ENCODE measurements at places on chromosomes 6 and 20.

GRCh38 chr20:19406381-19406780 lies 193.9 kb downstream of the SLC24A3 start:
- DNase-seq: no peak

DNA sequence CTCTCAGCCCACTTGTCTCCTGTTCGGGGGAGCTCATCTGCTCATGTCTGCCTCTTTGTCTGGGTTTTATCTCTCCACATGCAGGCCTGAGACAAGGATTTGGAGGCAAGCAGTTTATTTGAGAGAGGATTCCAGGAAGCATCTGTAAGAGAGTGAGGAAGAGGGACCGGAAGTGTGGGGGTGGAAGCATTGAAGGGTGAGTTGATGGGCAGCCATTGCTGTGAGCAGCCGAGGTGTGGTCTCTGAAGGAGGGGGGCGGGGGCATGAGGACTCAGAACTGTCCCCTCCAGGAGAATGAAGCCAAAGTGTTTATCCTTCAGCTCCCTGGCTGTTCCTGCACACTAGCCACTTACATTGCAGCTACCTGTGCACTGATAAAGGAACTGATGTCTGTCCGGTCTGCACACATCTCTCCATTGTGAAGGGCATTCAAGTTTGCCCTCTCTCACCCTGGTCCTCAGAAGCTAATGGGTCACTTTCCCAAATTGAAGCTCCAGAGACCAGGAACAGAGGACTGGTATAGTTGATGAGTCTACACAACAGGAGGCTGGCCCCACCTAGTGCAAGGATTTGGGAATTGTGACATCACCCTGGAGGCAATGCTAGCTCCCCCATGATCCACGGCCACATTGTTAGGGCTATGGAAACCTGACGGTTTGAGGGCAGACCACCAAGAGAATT lies 100.5 kb upstream of the FOXA2 start:
- no peak for DNase-seq

DNA sequence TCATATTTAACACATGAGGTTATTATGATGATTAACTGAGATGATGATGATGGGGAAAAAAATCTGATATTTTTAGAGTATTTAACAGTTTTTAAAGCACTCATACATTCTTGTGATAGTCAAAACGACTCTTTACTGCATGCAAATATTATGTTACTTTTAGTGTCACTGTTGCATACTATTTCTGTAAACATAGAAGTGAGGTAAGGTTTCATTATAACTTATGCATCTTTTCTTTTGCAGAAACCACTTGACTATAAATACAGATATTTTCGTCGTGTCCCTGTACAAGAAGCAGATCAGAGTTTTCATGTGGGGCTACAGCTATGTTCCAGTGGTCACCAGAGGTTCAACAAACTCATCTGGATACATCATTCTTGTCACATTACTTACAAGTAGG lies 30.1 kb downstream of the FBXO9 start:
- no peak for DNase-seq

- DNase-seq: no peak
These were observed 138.4 kb upstream of the SPACA1 start for GRCh38 chr6:87908978-87909811.

- no peak for DNase-seq
These were observed 4.1 kb upstream of the FAM135A start for GRCh38 chr6:70409216-70409615.

- DNase-seq: no peak
These were observed 277.3 kb upstream of the CHD6 start for GRCh38 chr20:41895241-41896032.

DNA sequence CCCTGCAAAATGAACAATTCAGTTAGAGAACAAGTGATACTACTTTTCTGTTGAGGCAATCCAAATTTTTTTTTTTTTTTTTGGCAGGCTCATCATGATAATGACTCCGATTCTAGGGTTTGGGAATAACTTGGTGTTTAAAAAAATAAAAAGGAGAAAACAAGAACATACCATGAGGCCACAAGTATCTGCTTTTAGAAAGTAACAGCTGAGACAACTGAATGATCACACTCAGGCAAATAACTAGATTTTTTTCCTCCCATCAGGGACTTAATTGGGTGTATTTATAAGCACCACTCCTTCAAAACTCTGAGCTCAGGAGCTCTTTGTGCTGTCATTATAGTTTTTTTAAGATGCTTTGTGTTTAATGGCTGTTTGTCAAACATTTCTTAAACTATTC lies 29.6 kb downstream of the PAK5 start:
- DNase-seq: no peak

- no peak for DNase-seq
These were observed 10.6 kb upstream of the TGM3 start for GRCh38 chr20:2285193-2285592.

DNA sequence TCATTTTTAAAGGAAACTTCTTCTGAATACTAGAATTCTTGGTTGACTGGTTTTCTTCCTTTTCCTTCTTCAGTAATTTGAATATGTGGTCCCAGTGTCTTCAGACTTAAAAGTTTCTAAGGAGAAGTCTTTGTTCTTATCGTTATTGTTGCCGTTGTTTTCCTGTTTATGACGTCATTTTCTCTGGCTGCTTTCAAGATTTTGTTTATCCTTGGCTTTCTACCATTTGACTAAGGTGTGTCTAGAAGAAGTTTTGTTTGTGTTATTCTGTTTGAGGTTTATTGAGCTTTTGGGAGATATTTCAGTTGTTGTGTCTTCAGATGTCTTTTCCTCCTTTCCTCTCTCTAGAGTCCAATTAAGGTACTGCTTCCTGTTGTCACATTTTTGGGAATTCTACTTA lies 24.5 kb downstream of the CDYL start:
- DNase-seq: no peak

DNA sequence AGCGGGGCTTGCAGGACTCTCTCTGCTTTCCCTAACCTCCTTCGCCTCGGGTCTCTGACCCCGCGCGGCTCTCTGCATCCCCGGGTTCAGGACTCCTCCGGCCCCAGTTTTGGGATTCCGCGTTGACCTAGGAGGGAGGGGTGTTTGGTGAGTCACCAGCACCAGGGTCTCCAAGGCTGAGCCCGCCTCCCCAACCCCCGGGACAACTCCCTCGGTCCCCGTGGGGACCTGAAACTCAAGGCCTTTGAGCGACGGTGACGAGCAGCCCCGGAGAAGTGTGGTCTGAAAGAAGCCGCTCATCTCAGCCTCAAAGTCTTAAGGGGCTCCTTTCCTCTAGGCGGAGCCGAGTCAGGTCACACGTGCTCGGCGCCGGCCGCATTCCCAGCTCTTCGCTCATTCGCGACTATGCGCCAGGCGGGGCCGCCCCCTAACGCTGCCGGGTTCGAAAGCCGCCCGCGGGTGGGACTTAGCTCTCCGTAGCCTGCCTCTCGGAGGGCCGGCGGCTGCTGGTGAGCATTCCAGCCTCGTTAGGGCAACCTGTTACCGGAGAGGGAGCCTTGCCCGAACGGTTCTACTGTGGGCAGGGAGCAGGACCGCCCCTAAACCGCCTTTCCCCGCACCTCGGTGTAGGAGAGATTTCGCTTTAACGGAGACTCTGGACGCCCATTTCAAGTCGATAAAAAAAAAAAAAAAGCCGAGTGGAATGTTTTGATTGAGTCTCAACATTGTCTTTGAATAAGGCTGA lies 3.0 kb upstream of the PRDM13 start:
- DNase-seq: no peak

DNA sequence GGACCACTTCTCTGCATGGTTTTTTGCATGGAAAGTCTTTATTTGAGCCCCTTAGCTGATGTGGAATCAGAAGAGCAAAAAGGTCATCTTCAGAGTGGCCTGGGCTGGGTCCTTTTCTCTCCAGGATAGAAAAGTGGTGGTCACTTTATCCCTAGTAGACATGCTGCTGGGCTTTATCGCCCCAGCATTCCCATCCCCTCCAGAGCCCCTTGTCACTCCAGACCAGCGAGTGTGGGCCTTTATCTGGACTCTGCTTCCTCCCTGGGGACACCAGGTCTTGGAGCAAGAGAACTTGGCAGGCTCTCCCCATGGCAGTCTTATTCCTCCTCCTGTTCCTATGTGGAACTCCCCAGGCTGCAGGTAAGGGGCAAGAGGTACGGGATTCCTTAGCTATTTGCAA lies at the start of gene LY6G6F:
TSS of gene LY6G6F (plus strand) at position 268 of the 400 bp plus-strand sequence. CDS start at position 309, 41 bp downstream.
- DNase-seq: no peak

DNA sequence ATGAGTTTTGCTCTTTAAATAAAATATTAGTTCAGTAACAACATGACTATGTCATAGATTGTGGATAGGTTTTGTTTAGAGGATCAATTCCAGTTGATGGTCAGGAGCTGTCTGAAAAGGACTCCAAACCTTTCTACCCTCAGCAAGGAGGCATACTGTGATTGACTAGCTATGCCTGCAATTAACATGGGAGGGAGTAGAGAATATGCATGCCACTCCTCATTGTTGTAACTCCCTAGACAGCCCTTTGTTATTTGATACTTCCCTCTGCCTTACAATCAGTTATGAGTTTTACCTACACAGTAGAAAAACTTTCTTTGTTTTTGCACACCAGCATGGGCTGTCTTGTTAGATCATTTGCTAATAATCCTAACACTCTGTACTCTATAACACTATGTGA lies 1418.5 kb downstream of the KHDRBS2 start:
- DNase-seq: no peak

DNA sequence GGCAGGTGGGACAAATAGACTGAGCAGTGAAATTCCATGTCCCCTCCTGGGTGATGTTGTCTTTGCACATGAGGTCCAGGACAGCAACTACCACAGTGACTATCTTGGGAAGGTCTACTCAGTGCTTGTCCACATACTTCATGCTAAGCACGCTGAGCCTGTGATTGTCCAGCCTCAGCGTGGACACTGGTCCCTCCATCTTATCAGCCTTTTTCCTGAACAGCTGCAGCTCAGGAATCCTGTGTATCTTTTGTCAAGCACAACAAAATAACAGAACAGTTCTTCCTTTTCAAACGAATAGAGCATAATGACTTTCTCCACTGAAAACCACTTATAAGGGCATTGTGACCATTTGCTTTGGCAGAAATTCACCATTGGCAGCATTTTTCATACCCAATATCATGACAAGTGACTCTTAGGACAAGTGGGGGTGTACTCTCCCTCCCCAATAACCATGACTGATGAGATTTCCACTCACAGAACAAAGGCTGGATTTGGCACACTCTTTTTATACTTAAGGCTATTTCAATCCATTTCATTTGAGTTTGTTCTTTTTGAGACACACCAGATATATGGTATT lies 90.3 kb downstream of the FYN start:
- no peak for DNase-seq

DNA sequence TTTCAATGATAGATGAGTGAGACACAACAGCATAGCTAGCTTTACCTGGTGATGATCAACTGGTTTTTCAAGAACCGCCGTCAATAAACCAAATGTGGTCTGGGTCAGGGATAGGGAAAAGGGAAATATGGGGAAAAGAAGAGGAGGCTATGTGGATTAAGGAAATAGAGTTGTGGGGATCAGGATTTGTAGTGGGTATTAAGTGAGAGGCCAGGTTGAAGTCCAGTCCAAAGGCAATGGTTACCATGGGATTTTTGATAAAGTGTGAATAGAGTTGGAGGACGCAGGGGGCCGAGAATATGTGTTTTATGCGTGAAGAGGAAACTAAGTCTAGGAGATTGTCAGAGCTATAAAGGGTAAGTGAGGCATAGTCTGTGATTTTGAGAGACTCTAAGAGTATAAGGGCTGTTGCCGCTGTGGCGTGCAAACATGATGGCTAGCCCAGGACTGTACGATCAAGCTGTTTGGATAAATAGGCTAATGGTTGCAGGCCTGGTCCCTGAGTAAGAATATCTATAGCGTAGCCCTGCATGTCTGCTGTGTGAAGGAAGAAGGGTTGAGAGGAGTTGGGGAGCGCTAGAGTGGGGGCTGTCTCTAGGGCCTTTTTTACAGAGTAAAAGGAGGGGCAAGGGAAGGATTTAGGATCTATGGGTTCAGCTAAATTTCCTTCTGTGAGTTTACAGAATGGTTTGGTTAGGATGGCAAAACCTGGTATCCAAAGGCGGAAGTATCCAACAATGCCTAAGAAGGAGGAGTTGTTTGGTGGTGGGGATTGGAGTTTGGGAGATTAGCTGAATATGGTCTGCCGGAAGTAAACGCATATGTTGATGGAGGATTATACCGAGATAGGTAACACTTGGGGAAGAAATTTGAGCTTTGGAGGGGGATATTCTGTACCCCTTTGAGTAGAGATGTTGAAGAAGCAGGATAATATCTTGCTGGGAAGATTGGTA lies 749.7 kb upstream of the ADGRB3 start:
- DNase-seq: no peak

DNA sequence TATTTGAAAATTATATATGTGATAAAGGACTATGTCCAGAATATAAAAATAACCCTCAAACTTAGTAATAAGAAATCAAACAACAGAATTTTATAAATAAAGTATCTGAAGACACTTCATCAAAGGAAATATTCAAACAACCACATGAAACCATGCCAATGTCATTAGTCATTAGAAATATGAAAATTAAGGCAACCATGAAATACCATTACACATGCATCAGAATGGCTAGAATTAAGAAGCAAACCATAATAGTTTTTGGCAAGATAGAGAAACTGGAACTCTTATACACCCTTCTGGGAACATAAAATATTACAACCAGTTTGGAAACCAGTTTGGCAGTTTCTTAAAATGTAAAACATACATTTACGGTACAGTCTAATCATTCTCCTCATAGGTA lies 137.2 kb upstream of the ADGRB3 start:
- DNase-seq: no peak

- no peak for DNase-seq
These were observed 207.6 kb downstream of the CDH4 start for GRCh38 chr20:61459705-61460104.

Data from stimulated activated CD8-positive, alpha-beta memory T cell treated with anti-CD3 and anti-CD28 coated beads, Interleukin-15, amount 100 ng/mL, for 48 hours (primary cell).